ENCODE measurements at places on chromosomes 2 and 18. TPM values are rescaled to one million over a fixed set of nuclear protein-coding genes. Genes with fewer than 3 reads are reported as not detected.

The TMEM169 gene
- 2.6 TPM for total RNA-seq

The RTTN gene
- total RNA-seq: 25.4 TPM

The NYAP2 gene
- not detected for total RNA-seq

The PSTPIP2 gene
- 8.7 TPM for total RNA-seq

The NDUFAF7 gene
- total RNA-seq: 35.2 TPM

The SERPINB3 gene
- not detected for total RNA-seq

The SMIM21 gene
- total RNA-seq: not detected

The SLC4A5 gene
- 12.7 TPM for total RNA-seq

The PLCD4 gene
- total RNA-seq: 0.58 TPM

The ESPNL gene
- total RNA-seq: 0.16 TPM

The ASIC4 gene
- total RNA-seq: 0.30 TPM

The CERKL gene
- total RNA-seq: not detected

The OSBPL1A gene
- 1.7 TPM for total RNA-seq

The GPR45 gene
- total RNA-seq: not detected

The ATP6V1C2 gene
- total RNA-seq: 0.47 TPM

The PLB1 gene
- not detected for total RNA-seq

The C2orf78 gene
- not detected for total RNA-seq

The POTEJ gene
- not detected for total RNA-seq

The DLX1 gene
- total RNA-seq: not detected

The IAH1 gene
- total RNA-seq: 47.0 TPM

The PLGLB1 gene
- total RNA-seq: 23.6 TPM

The TYMS gene
- total RNA-seq: not detected

The TDRD15 gene
- not detected for total RNA-seq

The KYNU gene
- 0.65 TPM for total RNA-seq

The TLX2 gene
- total RNA-seq: not detected

The MYO5B gene
- total RNA-seq: not detected

The SCN7A gene
- total RNA-seq: not detected

The CHRND gene
- total RNA-seq: not detected

The SLC38A11 gene
- total RNA-seq: 0.74 TPM

The SPP2 gene
- total RNA-seq: not detected

The DYSF gene
- 3.4 TPM for total RNA-seq

The SCLY gene
- total RNA-seq: 31.2 TPM

The GALNT1 gene
- 39.5 TPM for total RNA-seq
